Ecto neural progenitor cell (in vitro differentiated cells): ENCODE measurements at places on chromosomes 4 and X.

- DNase-seq, result no peak
Measured at GRCh38 chr4:88179261-88179660, 20.8 kb upstream of the ABCG2 start.

DNA sequence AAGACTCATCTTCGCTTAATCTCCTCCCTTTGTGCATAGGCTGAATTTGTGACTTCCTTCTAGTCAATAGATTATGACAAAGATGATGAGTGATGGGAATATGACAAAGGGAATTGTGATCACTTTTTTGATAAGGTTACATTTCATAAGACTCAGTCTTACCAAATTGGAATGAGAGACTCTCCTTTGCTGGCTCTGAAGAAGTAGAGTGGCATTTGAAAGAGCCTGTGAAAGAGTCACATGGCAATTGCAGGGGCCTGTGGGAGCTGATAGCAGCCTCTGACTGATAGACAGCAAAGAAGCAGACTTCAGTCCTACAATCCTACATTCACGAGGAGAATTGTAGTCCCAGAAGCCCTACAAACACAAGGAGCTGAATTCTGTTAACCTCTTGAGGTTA lies 44.9 kb upstream of the ADAMTS3 start:
- no peak for DNase-seq

- peak; percentile 46 for DNase-seq
Measured at GRCh38 chr4:8739820-8740665, 131.6 kb downstream of the HMX1 start.

DNA sequence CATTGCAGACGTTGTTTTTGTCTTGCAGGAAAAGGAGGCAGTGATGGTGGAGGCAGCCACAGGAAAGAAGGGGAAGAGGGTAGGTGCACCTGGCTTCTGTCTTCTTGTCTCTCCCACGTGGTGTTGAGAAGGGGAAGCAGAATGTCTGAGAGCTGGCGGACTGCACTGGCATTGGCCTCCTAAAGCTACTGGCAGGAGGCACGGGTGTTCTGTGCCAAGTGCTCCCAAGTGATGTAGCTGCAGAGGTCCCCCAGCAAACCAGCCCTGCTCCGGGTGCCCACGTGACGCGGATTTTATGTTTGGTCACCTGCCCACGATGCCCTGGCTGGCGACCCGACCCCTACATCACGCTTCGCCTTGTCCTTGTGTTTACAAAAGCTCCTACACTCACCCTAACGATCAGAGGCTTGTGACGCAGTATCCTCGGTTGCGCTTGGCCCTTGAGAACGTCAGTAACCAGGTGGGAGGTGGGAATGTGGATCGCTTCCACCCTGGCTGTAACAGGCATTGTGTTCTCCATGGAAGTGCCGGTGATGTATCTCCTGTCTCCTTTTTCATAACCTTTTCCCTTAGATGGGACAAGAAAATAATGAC lies 28.5 kb upstream of the XG start:
- no peak for DNase-seq

DNA sequence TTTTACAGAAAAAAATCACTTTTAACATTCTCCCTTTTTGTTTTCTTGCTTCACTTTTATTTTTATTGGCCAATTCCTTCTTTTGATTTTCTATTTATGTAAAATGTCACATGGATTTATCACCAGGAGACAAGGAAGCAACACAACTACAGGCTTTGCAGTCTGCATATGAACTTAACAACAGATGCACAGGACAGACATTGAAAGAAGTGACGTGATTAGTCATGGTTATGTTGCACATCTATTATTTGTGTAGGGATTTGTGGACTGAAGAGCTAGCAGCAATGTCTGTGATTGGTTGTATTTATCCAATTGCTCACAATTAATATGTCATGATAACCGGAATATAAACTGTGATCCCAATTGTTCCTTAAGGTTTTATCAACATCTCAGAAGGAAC lies 147.8 kb upstream of the KLF3 start:
- DNase-seq, result no peak

GRCh38 chr4:81647388-81647787 lies 175.7 kb upstream of the RASGEF1B start:
- no peak for DNase-seq

GRCh38 chr4:186200516-186200915 lies 9.1 kb downstream of the CYP4V2 start:
- no peak for DNase-seq

DNA sequence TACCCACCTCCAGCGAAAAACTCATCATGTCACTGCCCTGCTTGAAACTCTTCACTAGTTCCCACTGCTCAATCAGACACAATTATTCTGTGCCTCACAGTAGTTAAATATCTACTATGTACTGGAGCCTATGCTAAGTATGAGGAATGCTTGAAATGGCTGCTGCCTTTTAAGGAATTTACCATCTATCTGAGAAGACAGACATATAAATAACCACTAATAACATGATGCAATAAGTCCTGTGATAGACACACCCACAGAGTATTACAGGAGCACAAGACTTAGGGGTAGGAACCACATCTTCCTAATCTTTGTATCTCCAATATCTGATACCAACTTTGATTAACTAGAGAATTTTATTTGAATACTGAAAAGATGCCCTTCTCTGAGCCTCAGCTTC lies 21.1 kb downstream of the SLC25A53 start:
- DNase-seq, result no peak

- DNase-seq, result no peak
Measured at GRCh38 chr4:147633113-147633512, 15.9 kb downstream of the TMEM184C start.

- no peak for DNase-seq
Measured at GRCh38 chr4:6154875-6155274, 45.5 kb downstream of the JAKMIP1 start.

GRCh38 chr4:186946682-186947294 lies 223.1 kb upstream of the FAT1 start:
- peak; percentile 60 for DNase-seq

GRCh38 chr4:91471280-91471679 lies 832.5 kb upstream of the GRID2 start:
- no peak for DNase-seq

DNA sequence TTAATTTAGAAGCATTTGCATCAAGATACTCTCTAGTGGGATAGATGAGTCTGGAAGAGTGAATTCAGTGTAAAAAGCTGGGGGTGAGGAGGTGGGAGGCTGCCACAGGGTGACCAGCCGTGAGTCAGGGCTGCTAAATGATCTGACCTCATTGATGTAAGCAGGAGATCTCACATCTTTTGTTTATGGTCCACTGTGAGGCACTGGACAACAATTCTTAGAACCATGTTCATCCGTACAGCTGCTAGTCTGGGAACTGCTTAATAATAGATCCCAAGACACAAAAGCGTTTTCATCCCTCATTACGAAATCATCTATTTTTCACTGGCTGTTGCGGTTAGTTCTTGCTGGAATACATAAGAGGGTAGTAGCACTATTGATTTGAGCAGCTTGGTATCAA lies 14.1 kb downstream of the KLF3 start:
- DNase-seq, result no peak

DNA sequence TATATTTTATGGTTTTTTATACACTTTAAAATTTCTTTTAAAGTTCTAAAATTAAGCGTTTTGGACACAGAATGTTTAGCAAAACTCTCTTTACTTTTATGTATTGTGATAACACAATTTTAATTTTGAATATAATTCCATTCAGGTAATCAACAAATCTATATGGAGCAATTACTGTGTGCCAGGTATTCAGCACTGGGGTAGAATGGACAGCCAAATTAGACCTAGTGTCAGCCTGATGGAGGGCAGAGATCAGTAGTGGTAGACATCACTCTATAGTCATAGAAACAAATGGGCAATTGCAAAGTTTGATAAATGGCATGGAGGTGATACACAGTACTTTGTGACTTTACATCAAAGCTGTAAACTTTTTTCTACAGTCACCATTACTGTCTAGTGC lies 41.8 kb upstream of the UNC5C start:
- no peak for DNase-seq

DNA sequence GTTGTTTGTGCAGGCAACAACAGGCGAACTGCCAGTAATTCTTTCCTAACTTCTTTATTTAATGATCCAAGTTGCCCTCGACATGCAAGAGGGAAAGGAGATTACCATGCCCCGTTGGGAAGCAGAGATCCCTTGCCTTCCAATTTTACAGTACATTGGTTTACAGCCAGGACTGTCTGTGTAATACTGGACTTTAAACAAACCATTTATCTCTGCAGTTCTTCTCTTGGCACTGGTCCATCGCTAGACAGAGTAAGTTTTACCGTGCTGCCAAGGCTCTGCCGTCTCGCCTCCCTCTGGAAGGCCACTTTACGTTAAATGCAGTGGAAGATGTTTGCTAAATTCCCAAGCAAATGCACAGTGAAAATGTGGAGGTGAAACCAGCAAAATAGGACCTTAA lies 660.3 kb upstream of the PRKX start:
- DNase-seq, result no peak

GRCh38 chrX:105645667-105646357 lies 176.5 kb upstream of the NRK start:
- no peak for DNase-seq

GRCh38 chrX:37904833-37905232 lies 57.5 kb upstream of the DYNLT3 start:
- DNase-seq, result no peak

DNA sequence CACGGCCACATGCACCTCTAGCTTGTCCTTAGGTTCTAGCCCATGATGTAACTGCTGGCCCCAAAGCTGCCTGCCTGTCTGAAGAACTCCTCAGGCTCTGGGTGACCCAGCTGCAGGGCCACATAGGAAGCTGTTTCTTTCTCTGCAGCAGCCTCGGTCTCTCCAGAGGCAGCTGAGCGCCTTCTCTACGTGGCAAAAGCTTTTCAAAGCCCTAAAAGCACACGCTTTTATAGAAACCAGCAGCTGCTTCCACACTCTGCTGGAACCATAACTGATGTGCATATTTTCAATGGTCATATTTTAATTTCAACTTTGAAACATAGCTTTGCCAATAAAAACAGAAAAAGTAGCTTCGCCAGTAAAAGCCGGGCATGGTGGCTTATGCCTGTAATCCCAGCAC lies 37.4 kb downstream of the FAM53A start:
- DNase-seq, result no peak

DNA sequence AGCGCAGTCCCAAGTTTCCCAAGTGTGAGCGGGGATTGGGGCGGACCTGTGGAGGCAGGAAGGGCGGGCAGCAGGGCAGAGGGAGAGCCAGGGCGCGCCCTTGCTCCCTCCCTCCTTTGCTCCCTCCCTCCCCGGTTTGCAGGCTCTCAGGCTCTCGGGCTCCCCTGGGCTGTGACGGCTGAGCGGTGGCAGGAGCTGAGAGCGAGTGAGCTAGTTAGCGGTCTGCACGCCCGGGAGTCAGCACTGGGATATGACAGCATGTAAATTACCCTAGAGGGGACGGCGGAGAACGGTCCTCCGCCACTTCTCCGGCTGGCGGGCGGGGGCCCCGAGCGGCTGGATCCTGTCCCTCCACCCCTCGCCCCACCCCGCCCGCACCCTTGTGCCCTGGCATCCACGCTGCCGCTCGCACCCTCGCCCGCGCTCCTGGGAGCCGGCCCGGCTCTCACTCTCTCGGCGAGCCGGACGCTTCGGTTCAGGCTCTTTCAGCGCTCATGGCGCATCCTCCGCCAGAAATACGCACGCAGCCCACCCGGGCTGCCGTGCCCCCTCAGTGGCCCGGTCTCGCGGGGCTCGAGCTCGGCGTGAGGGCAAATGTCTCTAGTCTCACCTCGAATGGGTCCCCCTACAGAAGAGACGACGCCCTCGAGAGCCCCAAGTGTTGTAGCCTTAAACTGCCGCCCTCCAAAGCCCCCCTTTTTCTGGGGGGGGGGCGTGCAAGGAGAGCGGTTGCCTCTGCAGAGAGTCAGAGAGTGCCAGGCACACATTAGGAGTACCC lies at the start of gene TSC22D3:
Gene TSC22D3 (minus strand): TSS at position 54 of the 778 bp plus-strand sequence. CDS start 368 bp downstream, outside the sequence.
- DNase-seq, result peak; percentile 83

DNA sequence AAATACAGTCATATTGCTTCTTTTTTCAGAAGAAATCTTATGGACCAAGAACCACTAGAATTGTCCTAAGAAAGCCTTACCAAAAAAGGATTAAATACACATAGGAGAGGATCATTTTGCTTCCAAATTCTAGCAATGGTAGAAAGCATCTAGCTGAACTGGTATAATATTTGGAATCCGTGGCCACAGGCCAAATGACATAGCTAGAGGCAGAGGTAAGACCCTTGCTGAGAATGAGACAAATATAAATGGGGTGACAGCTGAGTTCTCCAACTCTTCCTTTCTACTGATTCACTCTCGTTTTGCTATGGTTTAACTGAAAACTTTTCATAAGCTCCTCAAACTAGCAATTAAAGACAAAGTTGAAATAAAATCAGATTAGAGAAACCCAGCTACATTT lies 150.0 kb downstream of the TTC29 start:
- no peak for DNase-seq

DNA sequence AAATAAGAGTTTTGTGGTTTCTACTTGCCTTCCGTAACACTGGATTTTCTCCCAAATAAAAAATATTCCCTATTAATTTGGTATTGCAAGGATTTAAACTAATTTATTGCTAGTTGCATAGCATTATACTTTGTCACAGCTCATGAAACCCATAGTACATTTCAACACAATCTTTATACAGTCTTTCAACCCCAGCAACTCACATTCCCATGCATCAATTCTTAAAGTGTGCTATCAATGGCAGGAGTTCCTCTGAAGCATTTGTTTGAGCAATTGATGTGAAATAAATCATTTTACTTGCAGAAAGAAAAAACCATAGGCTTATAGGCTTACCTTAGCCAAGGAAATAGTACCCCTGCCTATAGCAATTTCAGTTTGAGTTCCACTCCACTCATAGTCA lies 251.9 kb downstream of the PAPSS1 start:
- no peak for DNase-seq

DNA sequence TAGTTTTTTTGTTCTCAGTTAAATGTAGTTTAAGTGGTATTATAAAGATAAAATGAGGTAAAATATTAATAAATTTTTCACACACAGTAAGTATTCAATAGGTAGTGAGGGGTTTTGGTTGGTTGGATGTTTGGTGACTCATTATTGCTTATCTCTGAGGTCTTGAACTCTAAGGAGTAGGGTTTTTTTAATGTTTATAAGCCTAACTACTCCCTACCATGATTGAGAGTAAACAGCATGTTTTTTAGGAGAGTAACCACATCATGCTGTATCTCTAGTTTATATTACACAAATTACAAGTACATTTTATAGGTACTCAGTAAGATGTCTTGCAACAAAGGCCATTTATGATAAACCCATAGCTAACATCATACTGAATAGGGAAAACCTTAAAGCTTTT lies 181.6 kb downstream of the MAPK10 start:
- no peak for DNase-seq

DNA sequence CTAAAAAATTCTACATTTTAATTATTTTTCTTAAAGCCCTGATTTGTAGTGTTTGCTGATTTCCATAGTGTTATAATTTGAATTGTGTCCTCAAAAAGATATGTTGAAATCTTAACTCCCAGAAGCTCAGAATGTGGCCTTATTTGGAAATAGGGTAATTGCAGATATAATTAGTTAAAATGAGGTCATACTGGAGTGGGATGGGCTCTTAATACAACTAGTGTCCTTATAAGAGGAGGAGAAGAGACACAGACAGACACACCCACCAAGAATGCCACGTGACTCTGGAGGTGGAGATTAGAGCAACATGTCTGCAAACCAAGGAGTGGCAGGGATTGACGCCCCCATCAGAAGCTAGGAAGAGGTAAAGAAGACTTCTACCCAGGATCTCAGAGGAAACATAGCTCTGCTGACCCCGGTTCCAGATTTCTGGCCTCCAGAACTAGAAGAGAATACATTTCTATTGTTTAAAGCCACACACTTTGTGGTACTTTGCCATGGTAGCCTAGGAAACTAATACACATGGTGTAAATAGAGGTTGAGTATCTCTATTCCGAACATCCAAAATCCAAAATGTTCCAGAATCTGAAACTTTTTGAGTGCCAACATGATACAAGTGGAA lies 70.5 kb upstream of the IRF2 start:
- DNase-seq, result no peak
